ENCODE measurements at places on chromosomes 4 and X.

- no peak for DNase-seq
Observed at GRCh38 chr4:30854531-30854930, 134.4 kb downstream of the PCDH7 start.

DNA sequence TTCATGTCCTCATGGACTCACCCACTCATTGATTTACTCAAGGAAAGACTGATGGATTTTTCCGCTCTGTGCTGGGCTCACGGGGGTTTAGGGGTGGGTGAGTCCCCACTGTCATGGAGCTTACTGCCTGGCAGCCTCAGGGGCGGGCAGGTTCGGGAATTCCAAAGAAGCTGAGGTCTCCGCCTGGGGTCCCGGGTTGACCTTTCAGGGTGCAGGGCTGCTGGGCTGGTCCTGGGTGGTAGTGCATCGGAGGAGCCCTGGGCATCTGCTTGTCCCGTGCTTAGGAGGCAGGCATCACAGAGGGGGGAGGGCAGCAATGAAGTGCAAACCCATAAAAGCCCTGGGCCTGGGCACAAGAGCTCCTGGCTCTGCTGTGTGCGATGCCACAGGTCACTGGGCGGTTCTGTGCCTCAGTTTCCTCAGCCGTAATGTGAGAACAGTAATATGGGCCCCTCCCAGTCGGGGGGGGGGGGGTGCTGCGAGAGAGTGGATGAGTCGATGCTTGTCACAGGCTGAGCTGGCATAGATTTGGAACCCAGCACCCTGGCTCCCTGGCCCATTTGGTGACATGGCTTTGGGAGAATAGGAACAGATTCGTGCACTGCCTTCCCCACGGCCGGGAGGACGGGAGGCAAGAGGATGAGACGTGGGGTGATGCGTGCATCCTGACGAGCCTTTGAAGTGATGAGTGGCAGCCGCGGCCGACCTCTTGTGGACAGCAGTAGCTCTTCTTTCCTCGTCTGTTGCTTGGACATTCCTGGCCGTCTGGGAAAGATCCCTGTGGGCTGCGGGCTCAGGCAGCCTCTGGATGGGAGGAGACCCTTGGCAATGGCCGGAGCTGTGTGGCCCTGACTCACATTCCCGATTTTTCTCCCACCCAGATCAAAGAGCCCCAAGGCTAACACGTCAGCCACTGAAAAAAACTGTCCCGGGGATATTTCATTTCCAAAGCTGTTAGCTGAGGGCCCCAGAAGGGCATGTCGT, 42.0 kb downstream of the PSAPL1 start:
- no peak for DNase-seq

GRCh38 chr4:96913441-96914080, 1073.7 kb downstream of the PDHA2 start:
- DNase-seq: no peak

GRCh38 chr4:169618286-169618685, 2.1 kb upstream of the CLCN3 start:
- no peak for DNase-seq

DNA sequence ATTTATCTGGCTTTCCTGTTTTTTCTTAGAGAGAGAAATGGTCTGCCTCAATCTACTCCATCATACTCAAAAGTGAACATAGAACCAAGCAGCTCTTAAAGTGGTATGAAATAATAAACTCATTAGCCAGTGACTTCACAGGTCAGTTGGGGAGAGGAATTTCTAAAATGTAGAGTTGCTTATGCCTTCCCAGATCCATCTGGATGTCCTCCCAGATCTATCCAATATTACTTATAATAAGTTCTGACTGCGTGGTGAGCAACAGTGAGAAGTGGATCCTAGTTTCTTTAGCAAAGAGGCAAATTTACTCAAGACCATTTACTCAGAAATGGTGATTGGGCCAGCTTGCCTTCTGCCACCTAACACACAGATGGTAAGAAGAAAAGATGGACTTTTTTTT, 748.0 kb downstream of the PCDH18 start:
- DNase-seq: no peak
